ENCODE measurements at places on chromosomes 7 and 10.

- no peak for DNase-seq
Measured at GRCh38 chr7:4769761-4770160, 5.7 kb upstream of the AP5Z1 start.

DNA sequence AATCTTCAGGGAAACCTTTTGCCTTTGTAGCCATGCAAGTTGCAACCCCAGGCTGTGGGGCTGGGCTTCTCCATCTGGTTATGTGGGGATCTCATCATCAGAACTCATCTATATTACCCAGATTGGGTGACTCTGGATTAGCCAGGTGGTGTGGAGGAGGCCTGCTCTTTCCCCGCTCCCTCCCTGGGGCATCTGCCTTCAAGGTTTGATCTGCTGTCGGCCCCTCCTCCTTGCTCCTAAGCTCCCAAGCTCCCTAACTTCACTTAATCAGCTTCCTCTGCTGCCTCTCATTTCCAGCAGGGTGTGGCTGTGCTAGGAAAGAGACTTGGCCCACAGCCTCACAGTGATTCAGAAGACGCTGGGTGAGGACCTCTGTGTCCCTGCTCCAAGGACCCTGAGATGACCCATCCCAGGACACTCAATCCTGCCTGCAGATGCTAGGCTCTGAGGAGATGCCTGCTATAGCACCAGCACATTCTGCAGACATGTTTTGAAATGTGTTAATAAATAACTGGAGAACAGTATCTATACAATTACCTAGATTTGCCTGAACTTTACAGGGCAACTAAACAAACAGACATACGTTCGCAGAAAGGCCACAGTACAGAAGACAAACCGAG lies 392.1 kb upstream of the PODXL start:
- no peak for DNase-seq

GRCh38 chr10:70528741-70529362 lies 50.3 kb downstream of the PALD1 start:
- DNase-seq = peak; percentile 75

DNA sequence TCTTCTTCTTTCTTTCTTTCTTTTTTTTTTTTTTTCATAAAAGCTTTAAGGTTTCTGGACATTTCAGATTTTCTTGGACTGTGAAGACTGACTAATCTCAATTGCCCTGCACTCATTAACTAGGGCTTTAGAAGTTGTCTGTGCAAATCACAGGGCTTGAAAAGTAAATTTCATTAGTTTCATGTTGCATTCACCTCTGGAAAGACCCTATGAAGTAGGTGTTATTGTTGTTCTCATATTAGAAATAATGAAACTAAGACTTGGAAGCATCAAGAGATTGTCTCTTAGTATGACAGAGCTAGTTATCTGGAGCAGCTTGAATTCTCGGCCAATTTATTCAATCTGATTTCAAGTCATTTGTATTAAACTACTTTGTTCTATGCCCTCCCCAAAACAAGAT lies 28.2 kb upstream of the SEMA3D start:
- no peak for DNase-seq

Measured in Kasumi-1 (cell line).